ENCODE measurements at places on chromosomes 5 and 9.

DNA sequence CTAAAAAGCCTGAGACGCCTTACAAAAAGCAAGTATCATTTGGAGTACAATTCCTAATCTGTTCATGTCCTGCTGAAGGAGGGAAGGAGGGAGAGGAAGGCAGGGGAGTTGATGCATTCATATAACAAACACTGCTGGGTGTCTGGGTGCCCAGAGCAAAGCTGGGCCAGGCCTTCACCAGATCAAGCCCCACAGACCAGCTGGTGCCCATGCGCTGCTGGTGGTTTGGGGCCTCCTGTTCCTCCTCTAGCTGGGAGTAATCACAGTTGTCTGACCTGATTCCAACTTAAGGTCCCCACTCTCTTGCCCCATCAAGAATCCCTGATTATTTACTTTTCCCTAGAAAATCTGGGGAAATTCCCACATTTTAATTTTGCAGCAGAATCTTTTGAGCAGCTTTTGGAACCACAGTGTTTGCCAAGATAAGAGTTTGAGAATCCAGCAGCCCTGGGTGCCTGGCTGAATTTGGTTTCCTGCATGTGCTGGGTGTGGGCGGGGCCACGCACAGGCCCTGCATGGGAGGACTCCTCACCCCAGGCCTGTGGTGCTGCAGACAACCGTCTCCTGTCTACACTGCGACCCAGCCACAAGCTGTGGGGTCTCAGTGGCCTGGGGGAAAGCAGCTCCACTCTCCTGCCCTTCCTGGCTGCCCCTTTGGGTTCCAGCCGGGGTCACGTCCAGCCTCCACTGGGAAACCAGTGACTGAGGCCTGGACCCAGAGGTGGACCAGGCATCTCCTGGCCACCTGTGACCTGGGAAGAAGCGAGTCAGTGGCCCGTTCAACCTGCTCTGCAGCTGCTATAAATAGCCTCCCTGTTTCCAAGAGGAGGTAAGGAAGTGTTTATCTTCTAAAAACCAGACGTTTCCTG lies 47.5 kb downstream of the NEURL1B start:
- peak; percentile 26 for DNase-seq

DNA sequence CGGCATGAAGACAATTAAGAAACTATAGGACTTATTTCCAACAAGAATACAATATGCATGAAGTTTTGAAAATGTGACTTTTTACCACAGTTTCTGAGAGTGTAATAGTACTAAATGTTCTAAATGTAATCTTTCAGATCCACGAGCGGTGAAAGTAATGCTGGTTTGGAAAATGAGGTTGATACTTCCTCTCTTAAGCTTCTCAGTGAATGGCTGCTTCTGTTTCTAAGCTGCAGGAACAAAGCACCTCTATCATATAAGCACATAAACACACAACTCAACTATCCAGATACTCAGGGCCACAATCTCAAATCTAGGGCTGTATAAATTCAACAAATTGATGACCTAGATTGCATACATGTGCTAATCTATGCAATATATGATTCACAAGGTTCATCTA lies 78.3 kb downstream of the LIFR start:
- DNase-seq, result no peak

GRCh38 chr9:15711931-15712330 lies 159.1 kb downstream of the CCDC171 start:
- no peak for DNase-seq

DNA sequence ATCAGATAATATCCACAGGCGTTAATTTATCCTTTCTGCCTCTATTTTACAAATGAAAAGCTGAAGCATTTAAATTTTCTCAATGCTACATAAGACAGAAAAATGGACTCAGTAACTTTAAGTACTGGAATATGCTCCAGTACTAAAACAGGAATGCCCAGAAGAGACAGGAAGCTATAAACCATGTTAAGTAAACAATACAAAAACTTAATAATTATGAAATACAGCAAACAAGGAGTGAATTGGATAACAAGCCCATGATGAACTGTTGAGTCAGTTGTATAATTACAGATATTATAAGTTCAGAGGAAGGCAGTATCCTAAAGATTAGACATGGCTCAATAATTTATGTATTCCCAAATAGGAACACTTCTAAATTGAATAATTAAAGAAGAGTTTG lies 148.5 kb downstream of the CHSY3 start:
- peak; percentile 8 for DNase-seq

DNA sequence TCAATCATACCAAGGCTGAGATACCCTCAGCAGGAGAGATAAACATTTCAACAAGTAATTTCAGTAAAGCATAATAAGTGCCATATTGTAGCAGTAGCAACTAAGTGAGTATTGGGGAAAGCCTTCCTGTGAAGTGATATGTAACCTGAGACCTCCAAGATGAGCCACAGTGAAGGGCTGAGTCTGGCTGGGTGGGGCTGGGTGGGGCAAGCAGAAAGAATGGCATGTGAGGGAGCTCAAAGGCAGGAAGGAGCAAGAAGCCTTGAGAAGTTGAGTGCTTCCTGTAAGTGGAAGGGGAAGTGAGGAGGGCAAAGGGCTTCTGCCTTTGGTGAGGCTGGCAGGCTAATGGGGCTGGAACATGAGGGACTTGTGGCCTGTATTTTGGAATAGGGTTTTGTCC lies 19.7 kb upstream of the ASTN2 start:
- peak; percentile 52 for DNase-seq

GRCh38 chr5:18072600-18072999 lies 438.3 kb downstream of the TAF11L14 start:
- no peak for DNase-seq

- DNase-seq, result no peak
Measured at GRCh38 chr9:20125727-20126126, 336.9 kb upstream of the SLC24A2 start.

DNA sequence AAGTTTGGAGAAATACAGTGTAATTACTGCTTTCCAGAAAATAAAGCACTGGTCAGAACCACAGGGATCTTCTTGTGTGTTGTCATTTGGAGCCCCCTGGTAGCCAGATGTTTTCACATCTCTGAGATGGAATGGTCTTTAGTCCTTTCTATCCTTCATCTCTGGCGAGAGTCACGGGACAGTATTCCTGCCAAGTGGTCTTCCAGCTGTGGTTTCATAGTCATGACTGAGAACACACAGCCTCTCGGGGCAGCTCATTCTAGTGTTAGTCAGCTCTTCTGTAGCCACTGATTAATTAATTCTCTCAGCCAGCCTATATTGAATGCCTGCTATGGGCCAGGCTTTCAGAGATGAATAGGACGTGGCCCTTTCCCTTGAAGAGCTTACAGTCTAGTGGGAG lies 34.1 kb downstream of the HMGXB3 start:
- no peak for DNase-seq

GRCh38 chr5:124421584-124421983 lies 324.9 kb downstream of the ZNF608 start:
- no peak for DNase-seq

DNA sequence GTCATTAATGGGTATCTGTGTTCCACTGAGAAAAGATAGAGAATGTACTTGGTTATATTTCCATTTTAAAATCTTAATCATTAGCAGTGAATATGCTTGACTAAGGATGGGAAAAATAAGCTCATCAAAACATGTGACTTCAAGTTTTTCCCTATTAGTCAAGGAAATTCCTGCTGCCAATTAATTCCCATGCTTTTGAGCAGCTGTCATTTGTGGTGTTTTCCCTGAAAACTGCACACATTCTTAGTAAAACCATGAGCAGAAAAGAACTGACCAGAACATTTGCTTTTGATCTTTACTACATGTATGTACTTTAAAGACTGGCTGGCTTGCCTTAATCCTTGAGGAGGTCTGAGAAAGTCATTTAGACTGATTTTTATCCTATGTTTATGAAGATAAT lies 75.2 kb downstream of the AOPEP start:
- DNase-seq, result no peak

DNA sequence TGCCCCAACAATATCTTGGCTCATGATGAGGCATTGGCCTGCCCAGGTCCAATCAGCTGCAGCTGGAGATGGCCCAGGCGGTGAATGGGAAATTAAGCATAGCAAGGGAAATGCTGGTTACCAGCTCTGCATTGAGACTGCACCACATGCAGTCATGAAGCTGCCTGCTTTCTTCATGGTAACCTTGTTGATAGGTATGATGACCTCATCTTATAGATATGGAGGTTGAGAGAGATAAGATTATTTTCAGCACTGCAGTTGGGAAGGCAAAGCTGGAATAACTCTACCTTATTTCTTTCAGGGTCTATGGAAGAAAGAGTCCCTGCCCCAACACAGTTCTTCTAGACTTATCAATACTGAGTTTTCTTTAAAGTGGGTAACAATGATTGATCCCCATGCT lies 180.1 kb downstream of the ICE1 start:
- DNase-seq, result no peak

- DNase-seq, result peak; percentile 90
Measured at GRCh38 chr9:81686614-81687520, 2.5 kb downstream of the TLE1 start.

- DNase-seq, result no peak
Measured at GRCh38 chr5:171413153-171413910, 6.1 kb upstream of the FGF18 start.

- DNase-seq, result no peak
Measured at GRCh38 chr5:38581597-38581996, 25.2 kb upstream of the LIFR start.

DNA sequence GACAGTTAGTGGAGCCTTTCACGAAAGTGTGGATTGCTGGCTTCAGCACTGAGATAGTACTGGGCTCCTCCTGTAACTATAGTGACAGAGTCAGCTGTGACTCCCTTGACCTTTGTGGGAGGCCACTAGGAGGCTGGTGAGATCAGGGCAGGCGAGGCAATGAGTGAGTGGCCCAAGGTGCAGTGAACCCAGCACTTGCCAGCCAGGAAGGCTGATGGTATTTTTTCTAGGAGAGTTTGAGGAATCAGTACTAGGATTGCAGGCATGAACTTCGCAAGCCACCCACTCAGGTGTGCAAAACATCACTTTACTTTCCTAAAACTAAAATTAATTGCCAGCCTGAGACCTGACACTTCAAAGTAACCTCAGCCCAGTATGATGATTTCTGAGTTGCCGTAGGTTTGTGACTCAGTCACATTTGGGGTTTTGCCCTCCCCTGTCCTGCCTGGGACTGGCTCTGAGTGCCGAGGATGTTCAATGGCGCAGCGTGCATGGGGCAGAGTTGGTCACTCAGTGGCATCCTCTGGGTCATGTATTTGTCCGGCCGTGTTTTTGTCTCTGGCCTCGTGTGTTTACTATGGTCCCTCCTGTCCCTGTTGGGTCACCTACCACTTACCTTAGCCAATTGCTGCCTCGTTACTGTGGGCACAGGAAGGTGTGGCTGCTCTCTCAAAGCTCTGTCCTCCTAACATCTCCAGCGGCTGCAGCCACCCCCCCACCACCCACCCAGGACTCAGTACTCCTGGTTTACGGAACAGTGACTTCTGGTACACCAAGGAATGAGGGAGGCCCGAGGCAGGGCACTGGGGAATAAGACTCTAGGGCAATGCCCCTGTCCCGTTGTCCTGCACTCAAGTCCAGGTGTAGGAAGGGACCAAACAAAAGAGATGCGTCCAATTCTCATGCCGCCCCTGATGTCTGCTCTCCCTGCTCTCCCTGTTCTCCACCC lies 67.2 kb downstream of the IL31RA start:
- no peak for DNase-seq

DNA sequence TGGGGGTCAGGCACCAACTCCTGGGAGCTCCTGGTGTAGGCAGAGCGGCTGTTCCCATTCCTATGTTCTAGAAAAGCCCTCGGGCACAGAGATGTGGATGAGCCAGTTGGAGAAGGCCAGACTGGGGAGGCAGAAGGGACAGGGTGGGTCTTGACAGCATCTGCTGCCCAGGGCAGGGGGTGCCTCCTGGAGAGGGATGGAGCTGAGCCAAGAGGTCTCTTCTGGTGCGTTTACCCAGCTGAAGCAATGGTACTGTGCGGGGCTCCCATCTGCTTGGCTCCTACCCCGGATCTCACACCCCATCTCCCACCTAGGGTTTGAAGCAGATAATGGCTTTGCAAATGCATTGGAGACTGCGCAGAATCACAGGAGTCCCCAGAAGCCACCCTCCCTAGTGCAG lies 41.3 kb downstream of the SHB start:
- no peak for DNase-seq

DNA sequence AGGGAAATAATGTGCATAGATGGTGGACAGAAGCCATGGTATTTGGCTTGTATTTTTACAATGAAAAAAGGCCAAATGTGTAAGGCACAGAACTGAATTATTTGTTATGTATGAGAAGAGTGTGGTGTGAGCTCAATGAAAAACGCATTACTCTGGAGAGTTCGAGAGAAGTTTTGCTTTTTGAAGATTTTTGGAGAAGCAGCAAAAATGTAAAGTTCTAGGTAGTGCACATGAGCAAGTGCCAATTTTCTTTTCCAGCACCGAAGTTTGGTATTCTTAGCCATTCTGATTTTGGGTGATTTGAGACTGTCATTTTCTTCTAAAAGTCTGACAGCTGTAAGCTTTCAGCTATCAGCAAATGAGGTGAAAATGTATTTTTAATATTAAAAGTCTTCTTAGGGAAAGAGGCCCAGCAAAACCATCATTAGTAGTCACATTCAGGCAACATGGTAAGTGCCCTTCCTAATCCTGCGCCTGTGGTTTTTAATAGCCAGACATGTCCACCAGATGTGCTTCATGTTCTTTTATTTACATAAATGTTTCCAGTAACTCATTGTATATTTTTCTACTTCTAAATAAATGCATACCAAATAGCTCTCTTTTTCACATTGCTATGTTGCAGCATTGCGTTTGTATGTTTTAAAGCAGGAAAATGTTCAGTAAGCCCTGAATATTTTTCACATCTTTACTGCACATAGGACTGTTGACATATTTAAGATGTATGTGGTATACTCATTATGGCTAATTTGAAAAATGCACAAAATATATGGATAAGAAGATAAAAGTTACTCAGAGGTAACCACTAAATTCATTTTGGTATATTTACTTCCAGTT lies 50.4 kb downstream of the RASGRF2 start:
- DNase-seq, result no peak

DNA sequence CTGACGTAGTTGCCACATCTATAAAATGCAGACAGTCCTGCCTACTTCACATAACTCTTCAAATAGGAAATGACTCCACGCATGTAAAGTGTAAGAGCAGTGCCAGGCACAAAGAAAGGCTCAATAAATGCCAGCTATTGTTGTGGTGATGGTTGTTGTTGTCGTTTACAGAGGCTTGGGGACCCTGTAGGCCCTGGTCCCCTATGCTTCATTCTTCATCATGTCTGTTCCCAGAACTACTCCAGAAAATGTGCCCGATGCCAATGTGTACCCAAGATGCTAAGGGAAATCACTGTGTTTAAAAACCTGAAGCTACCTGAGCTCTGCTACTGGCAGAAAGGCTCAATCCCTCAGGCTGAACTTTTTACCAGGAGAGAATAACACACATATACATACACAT lies 9.1 kb downstream of the SLIT3 start:
- no peak for DNase-seq

DNA sequence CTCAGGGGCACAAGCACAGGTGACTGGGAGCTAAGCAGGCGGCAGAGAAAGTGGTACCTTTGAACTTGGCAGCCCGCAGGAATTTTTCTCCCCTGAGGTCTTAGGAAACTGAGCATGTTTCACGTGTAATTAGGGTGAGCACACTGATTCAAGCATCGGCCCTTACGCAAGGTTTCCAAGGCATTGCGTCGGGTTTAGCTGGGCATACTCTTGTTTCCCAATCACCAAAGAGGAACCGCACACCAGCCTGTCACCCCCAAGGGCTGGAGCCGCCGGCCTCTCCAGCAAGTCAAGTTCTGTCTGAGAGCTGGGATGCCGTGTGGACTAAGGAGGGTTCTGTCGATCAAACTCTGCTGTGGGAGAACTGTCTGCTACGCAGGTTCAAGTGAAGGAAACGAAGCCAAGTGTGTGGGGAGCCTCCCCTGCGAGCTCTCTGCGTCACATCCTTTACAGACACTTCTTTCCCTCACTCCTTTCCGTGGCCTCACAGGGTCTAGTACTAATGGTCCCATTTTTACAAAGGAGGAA lies 53.0 kb downstream of the ERGIC1 start:
- DNase-seq, result peak; percentile 82

All from RWPE1 (cell line).